ENCODE measurements at places on chromosomes 5 and 9. TPM values are rescaled to one million over a fixed set of nuclear protein-coding genes. Genes with fewer than 3 reads are reported as not detected.

GRCh38 chr5:171031977-171032376 is 170.2 kb downstream of the RANBP17 start:
- no peaks in the 10 kb centered on the region for H3K27me3 ChIP-seq
- H3K27ac ChIP-seq = no peak overlapping the region
- DNase-seq = no peak
- no peaks in the 10 kb centered on the region for H3K4me1 ChIP-seq
- H3K4me3 ChIP-seq = no peak overlapping the region

The OLFML2A gene
- not detected for total RNA-seq

GRCh38 chr9:74255489-74255984 is 241.6 kb upstream of the RORB start:
- H3K4me3 ChIP-seq = no peak overlapping the region
- H3K36me3 ChIP-seq = no peaks in the 10 kb centered on the region
- H3K27ac ChIP-seq = no peak overlapping the region

GRCh38 chr9:78150312-78150982 is 85.4 kb upstream of the CEP78 start:
- H3K4me1 ChIP-seq = no peaks in the 10 kb centered on the region
- no peak overlapping the region for H3K4me3 ChIP-seq
- H3K27me3 ChIP-seq = no peaks in the 10 kb centered on the region
- no peak overlapping the region for H3K27ac ChIP-seq
- H3K36me3 ChIP-seq = no peaks in the 10 kb centered on the region

DNA sequence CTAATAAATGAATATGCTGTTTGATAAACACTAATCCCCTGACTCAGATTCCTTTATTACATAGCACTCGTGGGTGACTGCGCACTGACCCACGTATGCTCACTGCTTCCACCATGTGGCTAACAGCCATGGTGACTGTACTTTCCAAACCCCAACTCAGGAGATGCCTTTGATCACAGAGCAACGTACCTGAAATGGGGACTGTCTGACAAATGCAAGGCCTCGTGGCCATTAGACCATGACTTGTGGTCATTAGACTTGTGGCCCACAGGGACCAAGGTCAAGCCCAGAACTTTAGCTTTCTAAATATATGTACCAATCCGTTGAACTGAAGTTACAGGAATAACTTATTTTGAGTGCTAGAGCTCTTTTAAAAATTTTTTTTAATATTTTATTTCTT is 46.6 kb downstream of the CYFIP2 start:
- peak; percentile 55 for DNase-seq
- H3K27me3 ChIP-seq = no peaks in the 10 kb centered on the region
- peak overlapping the region; percentile 39 for H3K27ac ChIP-seq
- peaks cover 84% of the 10 kb centered on the region for H3K36me3 ChIP-seq
- H3K4me3 ChIP-seq = no peak overlapping the region
- H3K4me1 ChIP-seq = peaks cover 22% of the 10 kb centered on the region

DNA sequence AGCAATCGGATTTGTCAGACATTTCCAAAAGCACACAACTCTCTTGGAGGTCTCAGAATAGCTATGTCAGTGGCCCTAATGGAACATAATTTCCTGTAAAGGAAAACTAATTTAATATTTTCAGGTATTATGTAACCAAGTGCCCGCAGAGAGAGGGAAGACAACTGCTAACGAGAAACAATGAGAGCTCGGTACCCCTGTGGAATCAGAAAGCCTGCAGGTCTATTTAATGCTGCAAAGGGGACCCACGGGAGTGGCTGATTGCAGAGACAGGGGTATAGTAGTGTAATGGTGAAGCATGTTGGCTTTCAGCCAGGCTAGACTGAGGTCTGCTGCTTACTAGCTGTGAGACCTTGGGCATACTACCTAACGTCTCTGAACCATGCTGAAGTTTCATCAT is 508.1 kb upstream of the BRINP1 start:
- H3K4me1 ChIP-seq = no peaks in the 10 kb centered on the region
- H3K27me3 ChIP-seq = no peaks in the 10 kb centered on the region
- no peaks in the 10 kb centered on the region for H3K36me3 ChIP-seq

The TRIM7 gene
- total RNA-seq = 4.0 TPM
